ENCODE measurements at places on chromosomes 3 and 15. TPM values are rescaled to one million over a fixed set of nuclear protein-coding genes. Genes with fewer than 3 reads are reported as not detected.

The PCOLCE2 gene
- total RNA-seq = 28.4 TPM

The ATRIP gene
- 8.0 TPM for total RNA-seq

The DUOXA2 gene
- not detected for total RNA-seq

The C3orf18 gene
- 2.5 TPM for total RNA-seq
